ENCODE measurements at places on chromosomes 11 and 22.

DNA sequence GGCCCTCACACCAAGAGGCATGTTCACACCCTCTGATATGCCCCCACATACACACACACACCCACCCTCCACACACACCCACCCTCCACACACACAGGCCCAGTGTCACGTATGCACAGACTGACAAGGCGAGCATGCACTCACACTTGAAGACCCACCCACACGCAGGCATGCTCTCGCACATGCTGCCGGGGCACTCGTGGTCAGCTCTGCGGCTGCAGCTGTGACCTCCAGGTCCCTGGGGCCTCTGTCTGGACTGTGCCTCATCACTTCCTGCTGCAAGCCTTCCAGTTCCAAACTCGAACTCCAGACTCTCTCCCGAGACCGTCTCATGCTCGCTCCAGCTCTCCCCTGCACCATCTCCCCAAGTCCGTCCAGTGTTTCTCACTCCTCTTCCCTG, 9.5 kb downstream of the DCHS1 start:
- DNase-seq, result no peak

DNA sequence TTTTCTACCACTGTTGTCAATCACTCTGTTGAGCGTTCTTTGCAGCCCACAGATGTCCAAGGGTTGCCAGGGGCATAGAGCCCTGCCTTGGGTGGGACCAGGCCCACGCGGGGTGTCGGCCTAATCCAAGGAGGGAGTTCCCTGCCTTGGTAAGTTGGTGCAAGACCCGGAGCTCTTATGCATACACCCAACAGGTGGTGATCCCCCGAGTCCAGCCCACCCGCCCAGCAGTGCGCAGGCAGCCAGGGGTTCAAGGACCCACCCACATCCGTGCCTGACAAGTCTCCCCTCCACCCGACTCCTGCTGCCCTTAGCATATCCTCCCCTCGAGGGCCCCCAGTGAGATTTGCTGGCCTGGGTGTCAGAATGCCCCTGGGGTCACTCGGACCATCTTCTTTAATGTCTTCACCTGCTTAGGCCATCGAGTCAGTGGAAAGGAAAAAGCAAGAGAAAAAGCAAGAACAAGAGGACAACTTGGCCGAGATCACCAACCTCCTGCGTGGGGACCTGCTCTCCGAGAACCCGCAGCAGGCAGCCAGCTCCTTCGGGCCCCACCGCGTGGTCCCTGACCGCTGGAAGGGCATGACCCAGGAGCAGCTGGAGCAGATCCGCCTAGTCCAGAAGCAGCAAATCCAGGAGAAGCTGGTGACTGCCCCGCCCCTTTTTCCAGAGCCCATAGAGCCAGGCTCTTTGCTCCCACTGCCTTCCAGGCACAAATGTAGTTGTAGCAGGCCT, 12.2 kb downstream of the RIBC2 start:
- DNase-seq, result no peak

DNA sequence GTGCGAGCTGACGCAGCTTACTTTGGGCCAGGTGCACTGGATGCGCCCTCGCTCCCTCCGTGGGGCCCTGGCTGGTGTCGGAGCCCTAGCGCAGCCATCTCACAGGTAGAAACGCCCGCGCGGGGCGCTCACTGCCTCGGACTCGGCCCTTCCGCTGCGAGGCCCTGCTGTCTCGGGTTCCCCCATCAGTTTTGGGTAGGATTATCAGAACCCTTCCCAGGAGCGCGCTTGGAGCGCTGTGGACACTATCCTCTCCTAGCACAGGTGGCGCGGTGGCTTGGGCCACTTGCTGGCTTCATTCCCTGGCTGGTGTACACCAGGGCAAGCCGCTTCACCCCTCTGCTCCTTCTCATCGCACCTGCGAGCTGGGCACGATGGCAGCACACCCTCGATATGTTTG, 35.7 kb upstream of the B3GAT1 start:
- no peak for DNase-seq

- no peak for DNase-seq
Measured at GRCh38 chr11:98110030-98110429, 910.7 kb upstream of the CNTN5 start.

- no peak for DNase-seq
Measured at GRCh38 chr11:540583-541432, 3.5 kb downstream of the LRRC56 start.

DNA sequence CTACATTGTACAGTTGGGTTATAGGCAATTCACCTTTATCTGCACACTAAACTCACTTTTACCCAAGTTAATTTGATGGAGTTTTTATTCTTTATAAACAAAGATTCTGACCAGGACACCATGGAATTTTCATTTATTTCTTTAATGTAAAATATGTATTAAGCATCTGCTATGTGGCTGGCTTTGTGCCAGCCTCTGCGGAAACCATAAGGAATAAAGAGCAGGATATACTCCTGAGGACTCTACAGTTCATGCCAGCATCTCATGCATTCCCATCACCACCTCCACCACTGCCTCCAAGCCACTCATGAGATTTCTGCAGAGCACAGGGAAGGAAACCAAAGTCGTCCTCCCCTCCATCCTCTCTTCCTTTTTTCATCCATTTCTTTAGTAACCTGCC, 100.0 kb upstream of the DBX1 start:
- DNase-seq, result no peak

DNA sequence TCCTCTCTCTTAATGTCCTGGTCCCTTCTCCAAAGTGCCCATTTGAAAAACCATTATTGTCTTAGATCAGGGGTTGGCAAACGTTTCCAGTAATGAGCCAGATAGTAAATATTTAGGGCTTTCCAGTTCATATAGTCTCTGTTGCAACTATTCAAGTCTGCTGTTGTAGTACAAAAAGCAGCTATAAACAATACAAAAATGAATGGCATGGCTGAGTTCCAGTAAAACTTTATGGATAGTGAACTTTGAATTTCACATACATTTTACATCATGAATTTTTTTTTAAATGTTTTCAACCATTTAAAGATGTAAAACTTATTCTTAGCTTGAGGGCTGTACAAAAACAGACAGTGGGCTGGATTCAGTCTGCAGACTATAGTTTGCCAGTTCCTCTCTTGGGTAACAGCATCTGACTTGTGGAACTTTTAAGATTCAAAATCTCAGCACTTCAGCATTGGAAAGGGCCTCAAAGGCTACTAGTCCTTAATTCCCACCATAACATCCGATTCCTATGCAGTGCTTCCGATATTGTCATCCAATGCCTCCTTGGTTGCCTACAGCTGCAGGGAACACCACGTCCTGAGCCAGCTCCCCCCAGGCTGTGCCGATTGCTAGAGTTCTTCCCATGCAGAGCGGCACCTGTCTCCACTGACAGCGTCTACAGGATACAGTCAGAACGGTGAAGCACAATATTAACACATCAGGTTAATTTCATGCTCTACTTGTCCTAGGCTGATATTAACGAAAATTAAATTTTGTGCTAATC, 65.6 kb upstream of the E2F8 start:
- no peak for DNase-seq

- no peak for DNase-seq
Measured at GRCh38 chr11:63687845-63688244, 6.5 kb downstream of the RTN3 start.

GRCh38 chr11:911031-911889, 650 bp upstream of the CHID1 start:
- no peak for DNase-seq

DNA sequence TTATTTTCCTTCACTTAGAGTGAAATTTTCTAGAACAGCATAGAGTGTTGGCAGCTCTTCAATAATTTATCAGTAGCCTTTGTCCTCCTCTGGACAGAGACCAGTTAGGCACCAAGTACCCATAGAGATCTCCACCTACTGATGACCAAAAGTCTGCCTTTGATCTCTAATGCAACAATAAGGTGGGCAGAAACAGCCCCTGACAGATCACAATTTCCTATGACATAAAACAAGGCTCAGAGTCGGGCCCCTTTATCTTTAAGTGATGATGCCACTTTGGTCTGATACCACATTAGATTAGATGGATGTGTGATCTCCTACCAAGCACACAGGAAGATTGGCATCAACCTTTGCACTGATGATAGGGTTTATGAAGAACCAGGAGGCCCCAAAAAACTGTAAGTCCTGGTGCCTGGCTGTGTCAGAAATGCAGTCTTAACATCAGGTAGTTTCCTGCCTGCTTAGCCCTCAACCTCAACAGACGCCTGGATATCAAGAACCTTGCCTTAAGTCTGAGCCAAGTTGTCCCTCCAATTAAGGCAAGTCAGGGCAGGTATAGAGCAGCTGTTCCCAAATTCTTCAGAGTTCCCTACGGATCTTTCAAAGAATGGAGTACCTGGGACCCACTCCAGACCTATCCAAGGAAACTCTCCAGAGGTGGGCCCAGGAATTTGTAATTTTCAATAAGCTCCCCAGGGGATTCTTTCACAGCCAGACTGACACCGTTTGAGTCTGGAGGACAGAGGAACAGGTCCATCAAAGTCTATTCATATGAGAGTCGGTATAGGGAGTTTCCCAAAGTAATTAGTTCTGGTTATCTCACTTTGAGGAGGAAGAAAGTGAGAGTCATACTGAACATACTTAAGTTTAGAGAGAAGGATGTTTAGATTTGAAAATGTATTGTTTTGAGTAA, 30.6 kb upstream of the TMPRSS4 start:
- no peak for DNase-seq

GRCh38 chr11:121927097-121927785, 188.8 kb downstream of the BLID start:
- no peak for DNase-seq

- DNase-seq, result no peak
Measured at GRCh38 chr11:95042906-95043305, 6.3 kb upstream of the KDM4F start.

- DNase-seq, result no peak
Measured at GRCh38 chr11:102223859-102224258, 93.4 kb upstream of the BIRC3 start.

DNA sequence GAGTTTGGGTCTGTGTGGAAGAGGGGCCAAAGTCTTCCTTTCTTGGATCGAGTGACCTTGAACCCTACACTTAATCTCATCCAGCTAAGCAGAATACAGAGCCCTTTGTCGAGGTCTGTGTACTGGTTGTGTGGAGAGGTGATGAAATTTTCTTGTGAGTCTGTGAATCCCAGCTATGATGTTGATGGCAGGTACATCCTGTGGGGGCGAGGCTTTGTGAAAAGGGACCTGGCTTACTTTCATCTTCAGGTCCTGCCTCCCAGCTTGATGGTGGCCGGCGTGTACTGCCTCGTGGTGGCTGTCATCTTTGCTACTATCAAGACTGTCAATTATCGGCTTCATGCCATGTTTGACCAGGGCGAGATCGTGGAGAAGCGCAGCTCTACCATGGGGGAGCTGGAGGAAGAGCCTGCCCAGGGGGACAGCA, 1.0 kb downstream of the PCNX3 start:
- no peak for DNase-seq

DNA sequence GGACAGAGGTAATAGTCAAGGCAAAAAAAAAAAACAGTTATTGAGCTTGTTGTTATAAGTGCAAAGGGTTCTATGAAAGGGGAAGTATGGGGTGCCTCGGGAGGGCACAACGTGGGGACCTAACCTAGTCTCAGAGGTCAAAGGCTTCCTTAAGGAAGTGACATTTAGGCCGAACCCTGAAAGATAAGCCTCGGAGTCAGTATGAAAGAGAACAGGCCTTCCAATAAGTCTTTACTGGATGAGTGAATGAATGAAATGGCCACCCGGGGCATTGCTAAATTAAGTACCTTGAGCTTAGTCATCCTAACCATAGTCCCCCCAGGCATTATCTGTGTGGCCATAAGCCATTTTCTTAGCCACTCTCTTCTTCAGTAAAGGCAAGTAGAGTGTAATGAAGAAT, 19.7 kb downstream of the FLI1 start:
- no peak for DNase-seq

DNA sequence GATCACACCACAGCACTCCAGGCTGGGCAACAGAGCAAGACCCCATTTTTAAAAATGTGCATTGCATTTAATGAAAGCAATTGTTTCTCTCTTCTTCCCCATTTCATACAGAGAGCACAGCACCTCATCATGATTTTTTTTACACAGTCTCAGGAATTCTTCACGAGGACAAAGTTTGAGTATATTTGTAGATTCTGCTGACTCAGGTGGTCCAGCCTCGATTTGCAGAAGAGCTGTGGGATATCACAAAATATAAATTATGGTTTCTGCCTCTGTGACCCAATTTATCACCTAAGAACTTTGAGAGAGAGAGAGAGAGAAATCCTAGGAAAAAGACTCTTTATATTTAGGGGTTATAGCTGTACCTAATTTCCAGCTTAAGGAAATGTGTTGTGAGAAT, 19.8 kb downstream of the CASP5 start:
- DNase-seq, result no peak

- DNase-seq, result no peak
Measured at GRCh38 chr11:76656571-76657081, 13.9 kb downstream of the LRRC32 start.

- DNase-seq, result no peak
Measured at GRCh38 chr11:71248656-71249055, 3.7 kb downstream of the SHANK2 start.

- no peak for DNase-seq
Measured at GRCh38 chr22:23084453-23085350, 14.4 kb downstream of the GNAZ start.

GRCh38 chr11:105741488-105742020, 131.7 kb downstream of the GRIA4 start:
- no peak for DNase-seq
